ENCODE measurements at places on chromosomes 13 and 19. TPM values are rescaled to one million over a fixed set of nuclear protein-coding genes. Genes with fewer than 3 reads are reported as not detected.

The MBD3L3 gene
- not detected for total RNA-seq

The CYP2B6 gene
- not detected for total RNA-seq

The RLN3 gene
- total RNA-seq: not detected

The IGLON5 gene
- not detected for total RNA-seq

The ARHGAP33 gene
- total RNA-seq: 37.5 TPM

The CBY2 gene
- not detected for total RNA-seq

The JAK3 gene
- 96.1 TPM for total RNA-seq

The ARHGAP35 gene
- total RNA-seq: 48.5 TPM

The CEACAM7 gene
- not detected for total RNA-seq

The SIGLEC8 gene
- not detected for total RNA-seq

The RHPN2 gene
- 0.35 TPM for total RNA-seq

Data from natural killer cell (primary cell).